ENCODE measurements at places on chromosomes 3 and 15.

GRCh38 chr15:42131006-42131405 is 25.4 kb downstream of the PLA2G4F start:
- DNase-seq: no peak

DNA sequence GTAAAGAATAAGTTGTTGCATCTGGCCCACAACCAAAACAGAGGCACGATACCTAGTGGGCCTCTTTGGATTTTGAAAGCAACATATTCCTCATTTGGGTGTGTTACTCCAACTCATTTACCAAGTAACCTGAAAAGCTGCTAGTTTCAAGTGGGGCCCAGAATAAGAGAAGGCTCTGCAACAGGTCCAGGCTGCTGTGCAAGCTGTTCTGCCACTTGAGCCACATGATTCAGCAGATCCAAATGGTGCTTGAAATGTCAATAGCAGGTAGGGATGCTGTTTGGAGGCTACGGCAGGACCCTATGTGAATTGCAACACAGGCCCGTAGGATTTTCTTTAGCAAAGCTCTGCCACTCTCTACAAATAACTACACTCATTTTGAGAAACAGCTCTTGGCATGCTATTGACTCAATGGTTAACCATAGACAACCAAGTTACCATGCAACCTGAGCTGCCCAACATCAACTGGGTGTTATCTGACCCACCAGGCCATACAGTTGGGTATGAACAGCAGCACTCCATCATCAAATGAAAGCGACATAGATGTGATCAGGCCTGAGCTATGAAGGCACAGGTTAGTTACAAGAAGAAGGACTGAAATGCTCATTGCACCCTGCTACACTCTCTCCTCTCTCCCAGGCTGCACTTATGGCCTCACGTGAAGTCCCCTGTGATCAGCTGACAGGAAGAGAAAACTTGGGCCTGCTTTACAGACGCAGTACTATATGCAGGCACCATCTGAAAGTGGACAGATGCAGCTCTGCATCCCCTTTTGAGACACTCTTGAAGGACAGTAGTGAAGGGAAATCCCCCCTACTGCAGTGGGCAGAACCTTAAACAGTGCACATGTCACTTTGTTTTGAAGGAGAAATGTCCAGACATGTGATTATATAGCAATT is 9.5 kb upstream of the MCF2L2 start:
- no peak for DNase-seq

GRCh38 chr15:65077981-65078352 is 1.4 kb downstream of the KBTBD13 start:
- DNase-seq: peak; percentile 34

- no peak for DNase-seq
Measured at GRCh38 chr15:64705006-64705405, 70.4 kb downstream of the RBPMS2 start.

GRCh38 chr3:159845737-159846136 is 142.9 kb upstream of the IL12A start:
- DNase-seq: no peak

DNA sequence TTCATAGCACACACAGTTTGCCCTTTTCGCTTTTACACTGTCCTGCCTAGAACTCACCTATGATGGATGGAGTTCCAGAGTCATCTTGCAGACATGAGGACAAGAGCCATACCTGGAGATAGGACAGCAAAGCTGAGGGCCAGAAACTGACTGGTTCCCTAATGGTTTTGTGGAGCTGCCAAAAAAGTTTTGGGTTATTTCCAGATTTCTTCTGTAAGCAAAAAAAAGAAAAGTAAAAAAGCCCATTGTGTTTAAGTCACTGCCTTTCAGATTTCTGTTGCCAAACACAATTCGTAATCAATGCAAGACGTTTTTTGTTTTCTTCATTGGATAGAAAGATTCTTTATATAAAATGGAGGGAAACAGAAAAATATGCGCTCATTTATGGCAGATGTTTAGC is 42.4 kb upstream of the KY start:
- DNase-seq: no peak

- no peak for DNase-seq
Measured at GRCh38 chr15:68432441-68433064, 590 bp upstream of the ITGA11 start.

All from neural crest cell (in vitro differentiated cells).